ENCODE measurements at places on chromosomes 6 and 20.
A peak's percentile ranks its signal among the peaks of the same experiment; 100 is the strongest.

DNA sequence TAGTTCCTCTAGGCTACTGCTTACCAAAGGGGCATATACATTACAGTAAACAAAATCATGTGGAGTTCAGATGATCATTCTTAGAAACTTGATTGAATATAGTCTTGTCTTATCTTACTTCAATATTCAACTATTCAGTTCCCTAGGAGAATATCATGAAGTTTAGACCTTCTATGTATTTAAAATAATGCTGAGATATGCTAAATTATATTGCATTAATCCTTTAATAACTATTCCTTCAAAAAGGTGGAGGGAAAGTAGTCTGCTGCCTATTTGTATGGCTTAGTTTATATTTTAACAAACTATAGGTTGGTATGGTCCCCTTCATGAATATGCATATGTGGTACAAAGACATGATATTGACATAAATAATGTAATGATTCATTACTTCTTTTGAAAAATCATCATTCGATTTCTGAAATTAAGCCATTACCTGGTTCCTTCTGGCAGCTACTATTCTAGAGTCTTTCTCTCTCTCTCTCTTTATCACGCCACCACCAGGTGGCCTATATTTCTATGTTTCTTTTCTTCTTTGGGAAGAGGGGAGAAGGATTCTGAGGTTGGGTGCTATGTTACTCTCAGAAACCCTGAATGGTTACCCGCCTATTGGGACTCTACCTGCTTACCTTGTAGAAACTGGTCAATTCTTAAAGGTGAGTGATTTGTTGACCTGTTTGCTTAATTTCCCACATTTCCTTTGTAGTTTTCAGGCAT lies 855.8 kb downstream of the HACE1 start:
- no peak for DNase-seq

DNA sequence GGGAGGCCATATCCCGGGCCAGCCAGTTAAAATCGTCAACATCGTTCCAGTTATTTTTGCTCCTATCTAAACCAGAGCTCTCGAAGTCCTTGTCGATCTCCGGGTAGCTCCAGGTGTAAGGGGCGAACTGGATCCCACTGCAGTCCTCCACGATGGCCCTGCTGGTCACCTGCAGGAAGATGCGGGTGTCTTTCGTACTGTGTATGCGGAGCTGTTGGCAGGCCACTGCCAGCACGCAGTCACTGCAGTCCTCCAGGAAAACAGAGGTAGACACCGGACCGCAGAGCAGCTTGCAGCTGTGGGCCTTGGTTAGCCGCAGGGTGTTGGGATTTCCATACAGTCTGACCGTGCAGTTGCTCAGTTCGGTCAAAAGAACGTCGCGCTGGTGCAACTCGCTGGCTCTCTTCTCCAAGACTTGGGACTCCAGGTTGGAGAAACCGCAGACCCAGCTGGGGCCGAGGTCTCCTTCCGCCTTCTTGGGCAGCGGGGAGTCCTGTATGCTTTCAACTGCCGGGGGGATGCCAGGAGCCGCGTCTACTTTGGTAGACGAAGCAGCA lies 742 bp downstream of the TBCC start:
- DNase-seq, result peak; percentile 12

- DNase-seq, result no peak
These were observed 92.1 kb downstream of the RIN2 start for GRCh38 chr20:19850198-19850533.

DNA sequence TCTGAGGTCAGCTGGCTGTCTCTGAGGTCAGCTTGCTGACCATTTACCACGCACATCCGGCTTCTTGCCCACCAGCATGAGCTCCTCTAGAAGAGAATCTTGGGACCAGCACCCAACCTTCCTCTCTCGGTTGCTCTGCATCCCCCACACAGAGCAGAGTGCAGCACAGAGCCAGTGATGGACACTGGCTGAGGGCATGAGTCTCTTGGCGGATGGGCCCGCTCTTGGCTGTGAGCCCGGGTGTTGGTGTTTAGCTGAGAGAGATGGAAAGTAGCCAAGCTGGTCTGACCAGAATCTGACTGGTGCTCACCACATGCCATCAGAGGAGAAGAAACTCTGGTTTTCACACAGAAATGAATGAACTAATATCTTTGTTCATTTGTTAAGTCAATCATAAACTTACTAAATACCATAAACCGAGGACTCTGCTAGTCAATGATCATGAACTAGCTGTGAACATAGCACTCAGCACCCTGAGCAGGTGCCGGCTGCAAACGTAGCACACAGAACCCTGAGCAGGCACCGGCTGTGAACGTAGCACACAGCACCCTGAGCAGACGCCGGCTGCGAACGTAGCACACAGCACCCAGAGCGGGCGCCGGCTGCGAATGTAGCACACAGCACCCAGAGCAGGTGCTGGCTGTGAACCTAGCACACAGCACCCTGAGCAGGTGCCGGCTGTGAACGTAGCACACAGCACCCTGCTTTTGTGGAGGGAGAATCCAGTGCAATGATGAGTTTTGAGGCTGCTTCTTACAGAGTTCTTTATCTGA lies 10.4 kb upstream of the THBS2 start:
- no peak for DNase-seq

DNA sequence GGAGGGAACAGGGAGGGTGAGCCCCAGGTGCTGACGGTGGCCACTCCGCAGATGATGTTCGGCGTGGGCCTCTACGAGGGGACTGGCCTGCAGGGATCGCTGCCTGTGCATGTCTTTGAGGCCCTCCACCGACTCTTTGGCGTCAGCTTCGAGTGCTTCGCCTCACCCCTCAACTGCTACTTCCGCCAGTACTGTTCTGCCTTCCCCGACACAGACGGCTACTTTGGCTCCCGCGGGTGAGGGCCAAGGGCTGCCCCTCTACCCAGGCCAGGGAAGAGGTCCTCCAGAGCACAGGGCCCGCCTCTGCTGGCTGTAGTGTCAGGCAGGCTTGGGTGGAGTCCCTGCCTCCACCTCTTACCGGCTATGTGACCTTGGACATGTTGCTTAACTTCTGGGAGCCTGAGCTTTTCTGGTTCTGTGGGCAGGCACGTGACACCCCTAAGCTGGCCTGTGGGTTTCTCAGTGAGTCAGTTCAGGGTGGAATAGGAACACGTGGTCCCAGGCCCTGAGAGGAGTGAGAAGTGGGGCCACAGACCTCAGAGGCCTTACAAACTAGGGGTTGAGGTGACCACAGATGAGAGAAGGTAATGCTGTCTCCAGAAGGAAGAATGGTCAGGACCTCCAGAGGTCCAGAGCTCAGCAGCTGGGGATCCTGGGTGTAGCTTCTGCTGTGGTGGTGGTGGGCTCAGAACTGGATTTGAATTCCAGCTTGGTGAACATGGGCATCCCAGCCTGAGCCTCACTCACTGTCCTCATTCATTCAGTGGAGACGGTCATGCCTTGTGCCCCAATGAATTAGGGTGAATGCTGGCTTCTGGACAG lies 11.9 kb downstream of the PCIF1 start:
- DNase-seq, result no peak

DNA sequence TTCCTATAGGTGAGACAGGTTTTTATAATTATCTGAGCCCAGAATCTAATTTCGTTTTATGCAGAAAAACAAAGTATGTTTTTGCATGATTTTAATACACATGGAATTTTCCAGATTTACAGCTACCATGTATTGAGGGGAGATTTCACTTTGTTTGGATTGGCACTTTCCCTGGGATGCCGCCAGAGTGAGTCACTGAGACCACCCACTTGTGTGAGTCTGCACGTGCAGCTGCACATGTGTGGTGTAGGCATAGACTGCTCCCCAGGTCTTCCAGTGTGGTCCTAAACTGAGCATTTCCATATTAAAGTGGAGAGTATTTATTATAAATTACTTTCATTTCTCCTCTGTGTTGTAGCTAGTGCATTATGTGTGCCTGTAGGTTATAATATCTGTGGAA lies 186.8 kb downstream of the UBE3D start:
- DNase-seq, result no peak

DNA sequence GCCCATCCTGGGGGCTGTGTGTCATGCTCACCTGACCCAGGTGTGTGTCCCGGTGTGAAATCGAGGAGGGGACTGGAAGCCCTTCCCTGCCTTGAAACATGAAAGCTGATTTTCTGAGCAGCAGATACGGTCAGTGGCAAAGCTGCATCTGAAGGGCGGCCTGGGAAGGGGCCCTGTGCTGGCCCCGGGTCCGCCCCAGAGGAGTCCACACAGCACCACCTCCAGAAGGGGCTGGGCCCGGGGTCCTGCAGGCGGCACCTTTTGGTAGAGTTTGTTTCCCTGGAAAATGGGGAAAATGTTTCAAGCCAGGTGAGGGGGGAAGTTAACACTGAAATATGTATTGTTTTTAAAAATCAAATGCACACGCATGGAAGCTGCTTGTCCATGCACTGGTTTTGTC lies 20.8 kb downstream of the UCKL1 start:
- no peak for DNase-seq

GRCh38 chr20:48456366-48457192 lies 371.2 kb downstream of the PREX1 start:
- DNase-seq, result no peak
